ENCODE measurements at places on chromosomes 1 and 21.
A peak's percentile ranks its signal among the peaks of the same experiment; 100 is the strongest.

DNA sequence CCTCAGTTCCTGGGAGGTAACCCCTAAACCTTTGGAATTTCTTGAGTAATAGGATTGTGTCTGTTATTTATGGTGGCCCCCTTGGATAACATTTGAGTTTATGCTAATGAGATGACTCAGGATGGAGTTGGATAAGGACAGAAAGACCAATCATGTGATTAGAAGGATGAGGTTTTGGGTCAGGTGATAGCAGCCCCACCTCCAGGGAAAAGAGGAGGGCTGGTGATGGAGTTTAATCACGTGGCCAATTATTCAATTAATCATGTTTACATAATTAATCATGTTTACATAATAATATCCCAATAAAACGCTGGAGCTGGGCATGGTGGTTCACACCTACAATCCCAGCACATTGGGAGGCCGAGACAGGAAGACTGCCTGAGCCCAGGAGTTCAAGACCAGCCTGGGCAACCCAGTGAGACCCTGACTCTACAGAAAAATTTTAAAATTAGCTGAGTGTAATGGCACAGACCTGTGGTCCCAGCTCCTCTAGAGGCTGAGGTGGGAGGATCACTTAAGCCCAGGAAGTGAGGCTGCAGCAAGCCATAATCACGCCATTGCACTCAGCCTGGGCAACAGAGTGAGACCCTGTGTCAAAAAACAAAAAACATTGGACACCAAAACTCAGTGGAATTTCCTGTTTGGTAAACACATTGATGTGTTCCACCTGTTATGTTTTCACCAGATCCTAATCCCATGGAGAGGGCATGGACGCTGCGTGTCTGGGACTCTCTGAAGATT is 73.3 kb downstream of the NUP210L start:
- no peak for DNase-seq

DNA sequence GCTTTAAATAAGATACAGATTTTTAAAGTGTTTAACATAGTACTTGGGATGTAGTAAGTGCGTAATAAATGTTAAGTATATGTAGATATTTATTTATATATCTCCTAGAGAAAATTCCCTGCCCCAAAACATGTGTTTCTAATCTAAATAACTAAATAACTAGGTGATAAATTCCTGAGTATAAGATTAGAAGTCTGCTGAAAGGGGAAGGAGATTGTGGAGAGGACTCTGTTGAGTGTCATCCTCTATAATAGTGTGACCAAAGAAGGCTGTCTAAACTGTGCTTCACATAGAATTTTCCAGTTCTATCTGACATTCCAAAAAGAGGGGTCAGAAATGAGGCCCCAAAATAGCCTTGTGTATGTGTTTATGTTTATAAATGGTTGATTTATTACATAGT is 590.5 kb upstream of the ADAMTS5 start:
- no peak for DNase-seq

- no peak for DNase-seq
These were observed 183.5 kb downstream of the ZZZ3 start for GRCh38 chr1:77498918-77499317.

GRCh38 chr1:4749406-4749805 is 95.0 kb downstream of the AJAP1 start:
- no peak for DNase-seq

DNA sequence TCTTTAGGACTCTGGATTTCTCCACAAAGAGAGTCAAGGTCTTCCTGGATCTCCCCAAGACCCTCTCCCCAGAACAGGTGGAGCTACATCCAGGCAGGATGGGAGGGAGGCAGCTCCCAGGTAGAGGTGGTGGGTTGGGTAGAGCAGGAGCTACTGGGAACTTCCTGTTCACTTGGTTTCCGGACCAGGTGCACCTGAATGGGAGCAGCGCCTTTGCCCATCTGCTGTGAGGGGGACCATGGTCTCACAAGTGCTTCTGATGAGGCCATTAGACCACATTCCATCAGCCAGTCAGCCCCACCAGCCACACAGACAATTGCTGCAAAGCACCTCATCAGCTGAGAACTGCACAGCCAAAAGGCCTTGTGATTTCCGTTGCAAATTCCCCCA is 188.8 kb downstream of the MATN1 start:
- DNase-seq: no peak

GRCh38 chr1:20398744-20399143 is 87.3 kb downstream of the CAMK2N1 start:
- no peak for DNase-seq

DNA sequence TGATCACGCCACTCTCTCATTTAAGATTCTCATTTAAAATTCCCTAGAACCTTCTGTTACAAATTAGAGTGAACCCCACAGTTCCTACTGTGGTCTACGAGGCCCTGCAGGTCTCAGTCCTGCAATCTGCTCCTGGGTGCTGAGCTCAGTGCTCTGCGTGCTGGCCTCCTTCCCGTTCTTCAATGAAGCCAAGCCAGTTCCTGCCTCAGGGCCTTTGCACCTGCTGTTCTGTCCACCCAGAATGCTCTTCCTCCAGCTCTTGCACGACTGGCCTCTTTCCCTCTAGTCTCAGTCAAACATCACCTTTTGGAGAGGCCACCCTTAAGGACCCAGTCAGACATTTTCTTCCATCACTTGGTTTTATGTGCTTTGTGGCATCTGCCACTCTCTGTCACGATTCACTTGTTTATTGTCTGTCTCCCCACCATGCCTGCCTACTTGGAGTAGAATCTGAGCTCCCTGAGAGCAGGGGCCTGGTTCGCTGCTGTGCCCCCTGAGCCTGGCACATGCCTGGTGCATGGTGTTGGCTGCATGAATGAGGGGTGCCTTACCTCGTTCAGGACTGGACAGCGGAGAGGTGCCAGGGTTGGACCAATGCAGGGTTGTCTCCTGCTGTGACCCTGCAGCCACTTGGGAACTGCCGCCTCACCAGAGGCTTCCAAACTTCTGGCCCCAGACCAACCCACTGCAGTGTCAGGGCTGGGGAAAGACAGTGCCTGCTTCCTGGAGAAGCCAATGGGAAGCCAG is 9.7 kb upstream of the H6PD start:
- DNase-seq: no peak

GRCh38 chr1:240768979-240769378 is 157.0 kb upstream of the GREM2 start:
- DNase-seq: peak; percentile 13

GRCh38 chr1:161115132-161115711 is 2.6 kb downstream of the PFDN2 start:
- DNase-seq: no peak

DNA sequence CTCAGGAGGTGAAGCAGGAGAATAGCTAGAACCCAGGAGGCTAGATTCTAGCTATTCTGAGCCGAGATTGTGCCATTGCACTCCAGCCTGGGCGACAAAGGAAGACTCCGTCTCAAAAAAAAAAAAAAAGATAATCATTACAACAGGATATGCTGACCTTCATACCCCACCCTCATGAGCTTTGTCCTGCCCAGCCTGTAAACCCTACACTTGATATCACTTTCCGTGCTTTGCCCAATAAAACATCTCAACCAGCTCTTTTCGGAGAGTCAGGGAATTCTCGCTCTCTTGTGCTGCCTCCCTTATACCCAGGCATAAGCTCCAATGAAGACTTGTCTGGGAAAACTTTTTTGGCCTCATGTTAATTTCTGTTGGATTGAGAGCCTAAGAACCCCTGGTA is 1.5 kb upstream of the TRNAU1AP start:
- no peak for DNase-seq

DNA sequence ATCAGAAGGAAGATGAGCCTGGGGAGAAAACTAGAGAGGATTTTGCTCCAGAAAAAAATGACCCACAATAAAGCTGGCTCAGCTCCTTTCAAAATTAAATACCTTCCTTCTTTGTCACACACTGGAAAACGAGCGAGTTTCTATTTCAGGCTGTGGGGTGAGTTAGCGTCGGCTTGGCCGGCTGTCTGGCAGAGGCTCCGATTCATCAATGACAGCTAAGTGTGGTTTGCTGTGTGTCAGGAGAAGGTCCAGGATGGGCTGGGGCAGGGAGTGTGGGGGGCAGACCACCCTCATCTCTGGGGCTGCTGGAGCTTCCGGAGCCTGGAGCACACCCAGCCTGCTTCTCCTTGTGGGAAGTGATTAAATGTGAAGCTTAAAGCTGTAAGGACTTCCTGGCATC is 120.2 kb downstream of the ETS2 start:
- DNase-seq: no peak

DNA sequence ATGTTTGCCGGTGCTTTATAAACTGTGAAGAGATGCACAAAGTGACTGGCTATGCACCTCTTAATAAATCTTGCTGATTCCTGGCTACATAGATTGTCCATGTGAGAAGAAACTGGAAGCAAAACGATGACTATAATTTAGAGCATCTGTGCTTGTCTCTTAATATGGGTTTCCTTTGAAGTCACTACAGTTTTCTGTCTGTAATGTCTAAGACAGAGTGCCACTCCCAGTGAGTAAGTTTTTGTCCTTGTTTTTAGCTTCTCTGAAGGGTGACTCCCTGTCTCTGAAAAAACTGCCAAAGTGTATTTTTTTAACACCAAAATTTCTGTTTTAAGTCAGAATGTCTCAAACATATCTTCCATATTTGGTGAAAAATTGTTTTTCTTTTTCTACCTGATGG is 175.1 kb downstream of the FASLG start:
- DNase-seq: no peak

DNA sequence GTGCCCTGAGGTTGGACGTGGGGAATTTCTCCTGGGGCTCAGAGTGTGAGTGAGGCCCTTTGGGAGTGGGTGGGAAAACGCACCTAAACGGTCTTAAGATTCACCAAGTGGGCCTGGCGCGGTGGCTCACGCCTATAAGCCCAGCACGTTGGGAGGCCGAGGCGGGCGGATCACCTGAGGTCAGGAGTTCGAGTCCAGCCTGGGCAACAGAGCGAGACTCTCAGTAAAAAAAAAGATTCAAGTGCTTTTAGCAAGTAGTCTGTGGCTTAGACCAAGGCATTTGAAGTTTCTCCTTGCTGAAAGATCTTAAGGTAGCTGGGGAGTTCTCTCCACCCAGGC is 1.4 kb downstream of the RPS8 start:
- no peak for DNase-seq

GRCh38 chr1:8061210-8061609 is 35.1 kb upstream of the ERRFI1 start:
- DNase-seq: no peak

GRCh38 chr1:40625076-40625475 is 40.4 kb downstream of the RIMS3 start:
- no peak for DNase-seq

DNA sequence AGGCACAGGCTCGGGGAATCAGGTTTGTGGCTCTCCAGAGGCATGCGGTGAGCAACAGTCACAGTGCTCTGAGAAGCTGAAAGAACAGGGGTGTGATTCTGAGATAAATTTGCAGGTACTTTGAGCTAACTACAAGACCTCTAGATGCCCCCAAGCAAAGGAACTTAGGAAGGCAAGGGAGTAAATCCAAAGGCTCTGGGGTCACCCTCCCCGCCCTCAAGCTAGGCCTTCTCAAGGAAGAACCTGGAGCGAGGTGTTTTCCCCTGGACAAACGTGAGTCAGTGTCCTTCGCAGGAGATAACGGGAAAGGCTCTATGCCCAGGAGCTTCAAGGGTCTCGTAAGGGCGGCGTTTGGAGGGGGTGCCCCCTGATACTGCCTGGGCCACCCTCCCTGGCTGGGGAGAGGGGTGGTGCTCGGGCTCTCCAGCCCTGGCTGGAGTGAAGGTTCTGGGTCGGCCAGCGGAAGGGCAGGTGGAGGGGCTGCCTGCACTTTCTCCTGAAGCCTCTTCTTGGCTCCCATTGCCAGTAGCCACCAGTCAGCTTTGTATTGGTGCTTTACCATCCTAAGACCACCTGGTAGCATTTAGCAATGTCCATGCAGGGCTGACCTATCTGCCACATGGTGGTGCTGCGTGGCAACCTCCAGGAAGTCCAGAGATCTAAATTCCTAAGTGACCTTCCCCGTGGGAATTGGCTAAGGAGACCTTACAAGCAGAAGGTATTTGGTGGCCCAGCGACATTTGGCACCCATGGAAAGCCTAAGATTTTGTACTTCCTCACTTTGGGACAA is 44.0 kb downstream of the GPR161 start:
- DNase-seq: no peak
